ENCODE measurements at places on chromosomes 3 and 15.

DNA sequence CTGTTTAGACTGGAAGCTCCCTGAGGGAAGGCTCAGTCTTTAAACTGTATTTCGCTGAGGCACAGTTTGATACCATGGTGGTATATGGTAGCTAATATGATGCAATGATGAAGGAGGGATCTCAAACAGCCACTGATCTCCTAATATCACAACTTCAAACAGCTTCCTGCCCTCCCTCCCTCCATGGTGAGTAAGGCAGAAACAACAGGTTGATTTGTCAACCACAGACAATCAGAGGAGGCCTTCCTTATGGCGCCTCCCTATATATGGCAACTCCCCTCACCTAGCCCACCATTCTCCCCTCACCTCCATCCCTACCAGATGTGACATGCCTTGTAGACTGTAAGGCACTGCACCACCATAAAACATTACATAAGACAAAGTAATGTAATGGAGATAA lies 316.5 kb upstream of the ICE2 start:
- no peak for DNase-seq

GRCh38 chr15:68420186-68420684 lies 11.7 kb downstream of the ITGA11 start:
- DNase-seq = no peak

DNA sequence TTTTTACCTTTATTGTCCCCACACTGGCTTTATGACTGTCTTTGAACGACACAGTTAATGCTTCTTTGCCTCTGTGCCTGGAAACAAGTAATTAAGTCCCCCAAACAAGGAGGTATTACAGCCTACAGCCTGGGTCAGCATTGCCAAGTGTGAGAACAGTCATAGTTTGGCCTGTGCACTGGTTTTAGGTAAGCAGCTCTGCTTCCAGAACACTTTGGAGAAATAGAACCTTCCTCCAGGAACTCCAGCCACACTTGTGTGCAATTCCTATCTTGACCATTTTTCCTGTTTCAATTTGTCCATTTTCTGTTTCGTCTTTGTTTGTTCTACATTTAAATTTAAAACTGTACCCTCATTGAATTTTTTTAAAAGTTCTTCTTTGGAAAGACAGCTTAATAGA lies 568.2 kb downstream of the TUSC7 start:
- no peak for DNase-seq

DNA sequence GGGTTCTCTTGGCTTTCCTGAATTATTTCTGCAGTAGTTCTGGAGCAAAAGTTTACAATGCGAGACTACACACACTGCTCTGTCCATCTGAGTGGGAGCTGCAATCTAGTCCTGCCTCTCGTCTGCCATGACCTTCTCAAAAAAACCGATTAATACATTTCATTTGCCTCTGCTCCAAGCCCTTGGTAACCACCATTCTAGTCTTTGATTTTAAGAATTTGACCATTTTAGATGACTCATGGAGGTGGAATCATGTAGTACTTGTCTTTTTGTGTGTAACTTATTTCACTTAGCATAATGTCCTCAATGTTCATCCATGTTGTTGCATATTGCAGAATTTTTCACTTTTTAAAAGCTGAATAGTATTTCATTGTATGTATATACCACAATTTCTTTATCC lies 356.9 kb downstream of the SV2B start:
- DNase-seq = no peak

DNA sequence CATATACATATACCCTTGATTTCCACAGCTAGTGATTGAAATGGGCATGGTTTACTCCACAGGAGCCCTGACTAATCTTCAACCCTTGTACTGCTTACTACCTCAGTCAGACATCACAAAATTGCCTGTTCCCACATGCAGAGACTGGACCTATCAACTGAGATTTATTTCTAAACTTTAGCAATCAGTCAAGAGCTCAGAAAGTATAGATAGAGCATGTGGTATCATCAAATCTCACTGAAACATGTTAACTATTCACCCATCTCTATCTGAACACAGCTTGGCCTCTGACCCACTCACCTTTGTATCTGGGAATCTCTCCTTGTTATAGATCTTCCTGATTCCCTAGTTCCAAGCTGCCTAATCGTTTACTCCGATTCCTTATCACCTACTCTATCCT lies 14.6 kb downstream of the ADAM10 start:
- no peak for DNase-seq

- no peak for DNase-seq
Measured at GRCh38 chr3:69972672-69973071, 26.9 kb upstream of the SAMMSON start.

GRCh38 chr3:150394606-150395005 lies 13.5 kb upstream of the TSC22D2 start:
- no peak for DNase-seq

- no peak for DNase-seq
Measured at GRCh38 chr15:56102441-56102840, 109.0 kb upstream of the NEDD4 start.

- DNase-seq = no peak
Measured at GRCh38 chr3:46599590-46599989, 12.7 kb upstream of the FAM240A start.

DNA sequence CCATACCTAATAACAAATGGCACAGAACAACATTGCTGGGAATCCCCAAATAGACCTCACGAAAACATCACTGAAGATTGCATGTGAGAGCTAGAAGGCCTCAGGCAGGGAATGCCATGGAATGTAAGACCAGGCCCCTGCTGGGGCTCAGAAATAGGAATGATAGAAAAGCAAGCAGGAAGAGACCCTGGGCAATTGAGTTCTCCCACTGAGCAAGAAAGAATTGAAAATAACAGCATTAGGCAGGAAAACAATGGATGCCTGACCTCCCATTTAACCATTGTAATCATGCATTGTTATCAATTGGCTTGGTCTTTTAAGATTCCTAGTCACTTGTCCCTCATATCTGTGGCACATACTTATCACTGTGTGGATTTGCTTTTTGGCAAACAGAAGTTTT lies 581.6 kb downstream of the FHIT start:
- no peak for DNase-seq

- peak; percentile 74 for DNase-seq
Measured at GRCh38 chr15:90883976-90884718, at the start of gene FES. TSS of gene FES (plus strand) at chr15:90884504. CDS start at chr15:90885046, 542 bp downstream.

- DNase-seq = no peak
Measured at GRCh38 chr15:95470529-95470928, 860.0 kb upstream of the NR2F2 start.

GRCh38 chr3:37723585-37723984 lies 138.1 kb upstream of the CTDSPL start:
- DNase-seq = no peak

DNA sequence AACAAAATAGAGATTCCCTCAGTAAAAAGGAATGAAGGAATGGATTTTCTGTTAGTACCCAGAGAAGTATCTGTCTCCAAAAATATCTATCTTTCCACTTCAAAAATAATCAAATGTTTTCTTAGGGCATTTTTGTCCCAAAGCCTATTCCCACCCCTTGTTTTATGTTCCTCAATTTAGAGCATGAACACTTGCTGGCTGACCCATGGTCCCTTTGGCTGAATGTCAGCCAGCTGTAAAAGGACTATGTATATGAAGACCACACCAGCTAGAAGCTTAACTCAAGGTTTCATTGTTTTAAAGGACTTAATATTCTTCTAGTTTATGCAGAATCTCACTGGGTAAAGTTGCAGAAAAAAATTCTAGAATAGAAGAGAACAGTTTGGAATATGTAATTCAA lies 931.2 kb downstream of the MCTP2 start:
- no peak for DNase-seq

DNA sequence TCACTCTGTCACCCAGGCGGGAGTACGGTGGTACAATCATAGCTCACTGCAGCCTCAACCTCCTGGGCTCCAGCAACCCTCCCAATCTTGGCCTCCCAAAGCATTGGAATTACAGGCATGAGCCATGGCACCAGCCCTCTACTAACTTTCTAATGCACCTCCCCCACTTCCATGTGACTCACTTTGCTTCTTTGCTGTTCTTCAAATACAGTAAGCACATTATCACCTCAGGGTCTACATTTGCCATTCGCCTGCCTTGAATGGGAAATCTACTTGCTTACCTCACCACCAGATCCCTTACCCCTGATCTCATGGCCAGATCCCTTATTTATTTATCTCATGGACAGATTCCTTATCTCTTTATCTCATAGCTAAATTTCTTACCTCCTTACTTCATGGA lies 235.3 kb downstream of the KCNMB2 start:
- no peak for DNase-seq

DNA sequence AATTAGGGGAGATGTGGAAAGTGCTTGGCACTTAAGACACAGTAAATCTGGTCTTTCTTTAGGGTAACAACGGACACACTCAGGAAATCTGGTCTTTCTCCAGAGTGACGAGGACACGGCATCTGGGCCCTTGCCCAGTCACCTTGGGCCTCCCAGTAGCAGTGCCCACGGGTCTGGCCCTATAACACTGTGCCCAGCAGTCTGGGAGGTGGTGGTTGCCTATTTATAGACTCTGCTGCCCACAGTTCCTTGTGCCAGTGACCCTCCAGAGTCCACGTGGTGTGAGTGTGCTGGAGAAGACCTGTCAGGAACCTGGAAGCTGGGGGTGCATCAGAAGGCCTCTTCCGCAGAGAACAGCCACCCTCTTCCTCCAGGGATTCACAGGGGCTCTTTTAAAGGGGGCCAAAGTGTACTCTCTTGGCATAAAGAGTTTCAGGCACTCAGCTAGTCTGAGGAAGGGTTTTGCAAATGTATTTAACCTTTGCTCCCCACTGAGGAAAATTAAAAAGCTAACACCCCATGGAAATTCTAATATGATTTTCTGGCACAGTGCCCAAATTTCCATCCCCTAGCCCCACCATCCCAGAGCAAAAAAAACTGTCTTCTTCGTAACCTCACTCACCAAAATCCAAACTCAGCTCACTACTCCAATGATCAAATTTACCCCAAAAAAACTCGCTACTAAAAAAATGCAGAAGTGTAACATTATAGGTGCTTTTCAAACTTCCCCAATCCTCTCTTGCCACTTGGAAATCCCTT lies 15.4 kb downstream of the WNT5A start:
- no peak for DNase-seq

- DNase-seq = no peak
Measured at GRCh38 chr3:9201266-9201665, 48.2 kb downstream of the SRGAP3 start.

DNA sequence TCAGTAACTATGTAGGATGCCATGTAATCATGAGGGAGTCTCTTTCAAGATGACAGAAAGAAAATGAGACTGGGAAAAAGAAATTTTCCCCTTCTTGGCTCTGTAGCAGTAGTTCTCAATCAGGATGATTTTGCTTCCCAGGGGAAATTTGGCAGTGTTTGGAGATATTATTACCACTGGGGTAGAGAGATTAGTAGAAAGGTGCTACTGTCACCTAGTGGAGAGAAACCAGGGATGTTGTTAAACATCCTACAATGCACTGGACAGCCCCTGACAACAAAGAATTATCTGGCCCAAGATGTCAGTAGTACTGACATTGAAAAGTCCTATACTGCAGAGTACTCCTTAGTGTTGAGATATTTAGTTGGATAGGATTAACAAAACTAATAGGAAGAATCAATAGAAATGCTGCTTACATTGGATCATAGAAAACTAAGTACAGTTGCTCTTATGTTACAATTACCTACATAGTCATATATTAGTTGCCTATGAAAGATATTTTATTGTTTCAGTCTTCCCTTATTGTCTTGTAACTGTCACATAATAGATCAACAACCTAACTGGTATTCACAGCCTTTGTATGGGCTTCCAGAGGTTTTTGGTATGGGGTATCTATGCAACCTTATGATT lies 433.3 kb downstream of the RAP2B start:
- DNase-seq = no peak

- DNase-seq = no peak
Measured at GRCh38 chr3:15659254-15659975, 57.9 kb downstream of the BTD start.

DNA sequence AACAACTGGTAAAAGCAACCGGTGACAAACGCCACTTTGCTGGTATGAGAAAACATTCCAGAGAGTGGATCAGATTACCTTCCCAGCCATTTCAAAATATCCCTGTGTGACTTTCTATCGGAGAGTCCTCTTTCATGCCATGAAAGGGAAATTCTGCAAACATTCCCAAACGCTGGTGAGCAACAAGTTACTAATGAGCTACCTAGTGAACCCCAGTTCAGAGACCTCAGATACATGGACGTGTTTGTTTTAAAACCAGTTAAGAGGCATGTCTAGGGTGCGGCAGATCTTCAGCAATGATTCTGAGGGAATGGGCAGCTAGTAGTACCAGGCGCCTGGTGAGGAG lies 418.2 kb upstream of the NR2F2 start:
- no peak for DNase-seq

- no peak for DNase-seq
Measured at GRCh38 chr15:87347806-87348515, 908.6 kb downstream of the NTRK3 start.

DNA sequence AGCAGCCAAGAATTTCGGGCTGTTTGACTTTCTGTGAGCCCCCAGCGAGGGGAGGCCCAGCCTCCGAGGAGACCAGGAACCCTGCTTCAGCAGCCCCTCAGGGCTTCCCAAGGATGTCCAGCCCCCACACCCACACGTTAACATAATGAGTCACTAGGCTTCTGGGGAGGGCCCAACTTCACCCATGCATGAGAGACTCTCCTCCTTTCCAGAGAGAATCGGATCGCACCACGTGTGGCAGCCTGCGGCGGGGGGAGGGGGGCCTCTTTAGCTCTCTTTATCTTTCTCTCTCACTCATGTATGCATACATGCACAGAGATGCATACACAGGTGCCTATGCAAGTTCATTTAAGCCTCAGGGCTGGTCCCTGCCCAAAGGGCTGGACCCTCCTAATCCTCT lies 3.1 kb upstream of the AP2M1 start:
- no peak for DNase-seq

DNA sequence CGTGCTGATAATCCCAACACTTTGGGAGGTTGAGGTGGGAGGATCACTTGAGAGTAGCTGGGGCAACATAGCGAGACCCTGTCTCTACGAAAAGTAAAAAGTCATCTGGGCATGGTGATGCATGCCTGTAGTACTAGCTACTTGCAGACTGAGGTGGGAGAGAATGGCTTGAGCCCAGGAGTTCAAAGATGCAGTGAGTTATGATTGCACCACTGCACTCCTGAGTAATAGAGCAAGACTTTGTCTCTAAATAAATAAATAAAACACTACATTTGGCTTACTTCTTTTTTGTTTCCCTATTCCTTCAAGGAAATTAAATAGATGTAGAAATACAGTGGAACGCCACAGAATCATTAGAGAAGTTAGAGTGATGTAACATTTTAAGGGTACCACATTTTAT lies 20.1 kb upstream of the LDHAL6B start:
- DNase-seq = no peak

GRCh38 chr15:69377216-69377970 lies 36.8 kb upstream of the KIF23 start:
- DNase-seq = peak; percentile 39

DNA sequence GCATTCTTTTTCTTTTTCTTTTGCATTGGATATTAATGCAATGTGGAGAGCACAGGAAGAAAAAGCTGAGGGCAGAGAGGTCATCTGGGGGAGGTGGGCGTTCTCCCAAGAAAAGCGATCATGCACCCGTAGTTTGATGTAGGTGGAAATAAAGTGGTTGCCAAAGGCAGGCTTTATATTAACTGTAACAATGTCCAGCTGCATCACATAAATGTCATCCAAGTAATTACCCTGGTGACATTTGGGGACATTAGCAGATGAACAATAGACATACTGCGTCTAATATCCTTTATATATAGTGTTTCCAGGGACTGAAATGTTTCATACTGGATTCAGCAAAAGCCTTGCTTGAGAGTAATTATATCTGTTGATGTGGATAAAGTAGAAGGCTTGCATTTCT lies 135.5 kb downstream of the CNTN6 start:
- peak; percentile 8 for DNase-seq

Data from right kidney (tissue), 9 donors.